ENCODE measurements at places on chromosomes 2 and 18. TPM values are rescaled to one million over a fixed set of nuclear protein-coding genes. Genes with fewer than 3 reads are reported as not detected.

Gene GPR75
- 3.5 TPM for total RNA-seq

Gene ELP2
- 87.3 TPM for total RNA-seq

Gene COL3A1
- 22.5 TPM for total RNA-seq

Gene LTBP1
- 9.2 TPM for total RNA-seq

Gene CNTNAP5
- total RNA-seq, result under 0.01 TPM

Gene IL36G
- total RNA-seq, result not detected

Gene FHOD3
- 0.06 TPM for total RNA-seq

Gene SKOR2
- not detected for total RNA-seq

Gene OXER1
- total RNA-seq, result not detected
